ENCODE measurements at places on chromosomes 4 and X.
A peak's percentile ranks its signal among the peaks of the same experiment; 100 is the strongest.

GRCh38 chr4:102500352-102500695 is 835 bp upstream of the NFKB1 start:
- DNase-seq, result peak; percentile 29

DNA sequence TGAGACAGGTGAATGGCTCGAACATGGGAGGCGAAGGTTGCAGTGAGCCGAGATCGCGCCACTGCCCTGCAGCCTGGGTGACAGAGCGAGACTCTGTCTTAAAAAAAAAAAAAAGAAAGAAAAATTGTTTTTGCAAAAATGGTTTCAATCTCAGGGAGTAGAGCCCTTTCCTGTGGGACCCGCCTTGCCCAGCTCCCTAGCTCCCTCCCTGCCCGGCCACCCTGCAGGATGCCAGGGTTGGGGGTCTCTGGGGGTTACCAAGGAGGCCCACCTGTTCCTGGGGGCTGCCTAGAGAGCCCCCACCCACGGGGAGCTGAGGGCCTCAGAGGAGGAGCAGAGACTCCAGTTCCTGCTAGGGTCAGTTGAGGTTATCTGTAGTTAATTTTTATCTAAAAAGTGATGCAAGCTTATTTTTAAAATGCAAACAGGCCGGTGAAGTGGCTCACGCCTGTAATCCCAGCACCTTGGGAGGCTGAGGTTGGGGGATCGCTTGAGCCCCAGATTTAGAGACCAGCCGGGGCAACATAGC is 18.7 kb upstream of the PLCXD1 start:
- no peak for DNase-seq

DNA sequence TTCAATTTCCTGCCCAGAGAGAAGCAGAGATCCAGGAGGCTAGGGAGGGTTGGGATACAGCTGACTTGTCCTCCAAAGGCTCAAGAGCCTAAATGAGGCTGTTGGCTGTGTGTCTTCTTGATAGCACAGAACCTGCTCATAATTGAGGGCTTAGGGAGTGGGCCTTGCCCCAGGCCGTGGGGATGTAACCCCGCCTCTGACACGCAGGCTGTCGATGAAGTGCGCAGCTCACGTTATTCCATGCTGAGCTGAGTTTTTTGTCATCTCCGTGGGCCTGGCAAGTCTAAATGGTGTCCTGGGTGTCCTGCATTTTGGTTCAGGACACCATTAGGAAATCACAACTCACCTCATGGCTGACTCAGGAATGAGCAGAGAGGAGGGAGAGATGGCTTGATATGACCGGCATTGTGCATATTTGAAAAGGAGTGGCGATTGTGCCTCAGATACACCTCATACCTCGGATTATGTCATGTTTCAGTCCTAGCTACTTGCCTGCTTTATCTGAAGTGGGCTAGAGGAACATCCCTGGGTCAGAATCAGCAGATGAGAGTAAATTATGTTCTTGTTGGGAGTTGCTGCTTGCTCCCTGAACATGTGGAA is 43.7 kb downstream of the FHDC1 start:
- no peak for DNase-seq

- no peak for DNase-seq
These were observed 18.2 kb upstream of the UGT2B10 start for GRCh38 chr4:68797618-68798017.

DNA sequence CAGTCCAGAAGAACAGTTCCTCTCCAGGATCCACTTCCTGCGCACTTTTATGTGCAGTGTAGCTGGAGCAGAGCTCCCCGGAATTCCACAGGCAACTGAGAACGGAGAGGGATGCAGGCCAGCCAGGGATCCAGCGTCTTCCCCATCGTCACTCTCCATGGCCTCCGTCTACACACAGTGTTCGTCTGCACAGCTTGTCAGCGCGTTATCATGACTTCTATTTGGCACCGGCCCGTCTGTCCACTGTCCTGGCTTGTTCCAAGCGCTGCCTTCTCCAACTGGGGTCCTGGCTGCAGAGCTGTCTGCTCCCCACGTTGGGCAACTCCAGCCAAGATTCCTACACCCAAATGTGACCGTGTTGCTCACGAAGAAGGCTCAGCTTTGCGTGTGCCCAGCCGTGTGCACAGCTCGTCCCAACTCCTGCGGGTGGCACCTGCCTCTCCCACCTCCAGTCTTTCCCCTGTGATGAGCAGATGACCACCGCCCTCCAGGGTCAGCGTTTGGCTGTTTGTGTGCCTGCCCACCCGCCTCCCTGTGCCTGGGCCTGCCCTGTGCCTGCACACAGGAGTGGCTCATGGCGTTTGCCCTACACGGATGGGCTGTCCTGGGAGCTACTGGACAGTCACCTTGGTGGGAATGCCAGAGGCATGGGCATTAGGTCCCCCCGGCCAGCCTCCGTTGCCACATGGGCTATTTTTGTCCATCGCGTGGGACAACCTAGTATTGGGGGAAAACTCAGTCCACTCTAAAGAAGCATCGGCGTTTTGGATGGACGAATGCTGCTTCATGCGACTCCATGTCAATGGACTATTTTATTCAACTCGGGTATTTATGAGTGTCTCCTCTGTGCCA is 2.2 kb upstream of the CTBP1 start:
- no peak for DNase-seq

DNA sequence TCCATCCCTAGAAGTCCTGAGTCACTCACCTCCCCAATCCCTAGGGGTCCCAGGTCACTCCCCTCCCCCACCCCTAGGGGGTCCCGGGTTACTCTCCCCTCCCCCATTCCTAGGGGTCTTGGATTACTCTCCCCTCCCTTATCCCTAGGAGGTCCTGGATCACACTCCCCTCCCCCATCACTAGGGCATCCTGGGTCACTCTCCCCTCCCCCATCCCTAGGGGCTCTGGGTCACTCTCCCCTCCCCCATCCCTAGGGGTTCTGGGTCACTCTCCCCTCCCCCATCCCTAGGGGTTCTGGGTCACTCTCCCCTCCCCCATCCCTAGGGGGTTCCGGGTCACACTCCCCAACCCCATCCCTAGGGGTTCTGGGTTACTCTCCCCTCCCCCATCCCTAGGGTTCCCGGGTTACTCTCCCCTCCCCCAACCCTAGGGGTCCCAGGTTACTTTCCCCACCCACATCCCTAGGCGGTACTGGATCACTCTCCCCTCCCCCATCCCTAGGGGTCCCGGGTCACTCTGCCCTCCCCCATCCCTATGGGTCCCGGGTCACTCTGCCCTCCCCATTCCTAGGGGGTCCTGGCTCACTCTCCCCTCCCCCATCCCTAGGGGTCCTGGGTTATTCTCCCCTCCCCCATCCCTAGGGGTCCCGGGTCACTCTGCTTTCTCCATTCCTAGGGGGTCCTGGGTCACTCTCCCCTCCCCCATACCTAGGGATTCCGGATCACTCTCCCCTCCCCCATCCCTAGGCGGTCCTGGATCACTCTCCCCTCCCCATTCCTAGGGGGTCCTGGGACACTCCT is 2.1 kb downstream of the ASMTL start:
- peak; percentile 1 for DNase-seq

DNA sequence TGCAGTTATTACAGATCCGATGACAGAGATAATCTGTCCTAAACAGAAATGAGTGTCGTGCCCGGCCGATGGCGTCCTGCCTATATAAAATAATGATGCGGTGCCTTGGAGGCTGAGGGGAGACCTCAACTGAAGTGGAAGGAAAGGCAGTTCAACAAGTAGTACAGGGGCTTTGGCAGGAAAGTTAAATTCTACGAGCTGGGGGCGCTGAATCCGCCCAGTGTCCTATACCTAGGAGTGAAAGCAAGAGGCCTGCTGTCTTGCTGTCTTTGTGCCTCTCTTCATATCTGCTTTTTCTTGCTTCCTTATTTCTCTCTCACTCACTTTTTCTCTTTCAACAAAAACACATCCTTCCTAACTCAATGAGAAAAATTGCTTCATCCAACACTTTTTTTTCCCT is 82.2 kb upstream of the PRPS2 start:
- DNase-seq, result no peak

DNA sequence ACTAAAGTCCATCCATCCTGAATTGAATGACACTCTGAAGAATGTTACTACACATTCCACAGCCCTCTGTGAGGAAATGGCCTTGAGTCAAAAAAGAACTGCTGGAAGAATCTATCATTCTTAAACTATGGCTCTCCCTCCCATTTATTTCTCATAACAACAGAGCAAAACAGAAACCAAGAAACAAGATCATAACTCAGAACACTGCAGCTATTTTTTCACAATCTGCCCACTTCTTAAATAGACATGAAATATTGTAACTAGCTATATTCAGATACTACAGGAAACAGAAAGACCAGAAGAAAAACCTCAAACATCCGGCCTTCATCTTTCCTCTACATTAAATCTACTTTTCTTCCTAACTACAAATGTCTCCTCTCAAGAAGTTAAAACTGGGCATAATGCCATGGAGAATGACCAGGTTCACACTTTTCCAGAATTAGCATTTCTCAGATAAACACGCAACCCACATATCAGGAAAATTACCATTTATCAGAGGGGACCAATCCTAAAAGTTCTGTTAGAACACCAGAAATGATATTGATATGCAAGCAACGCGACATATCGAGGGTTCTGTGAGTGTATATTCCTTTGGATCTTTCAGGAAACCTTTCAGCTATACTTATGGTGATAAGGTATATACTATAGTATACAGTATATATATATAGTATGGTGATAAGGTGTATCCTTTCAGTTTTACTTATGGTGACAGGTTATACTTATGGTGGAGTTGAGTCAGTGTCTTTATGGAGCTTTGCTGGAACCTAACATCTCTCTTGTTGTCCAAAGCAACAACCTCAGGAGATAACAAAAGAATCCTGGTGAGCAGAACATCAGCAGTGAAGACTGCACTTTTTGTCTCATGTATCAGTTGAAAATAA is 60.4 kb upstream of the IRF2 start:
- no peak for DNase-seq

DNA sequence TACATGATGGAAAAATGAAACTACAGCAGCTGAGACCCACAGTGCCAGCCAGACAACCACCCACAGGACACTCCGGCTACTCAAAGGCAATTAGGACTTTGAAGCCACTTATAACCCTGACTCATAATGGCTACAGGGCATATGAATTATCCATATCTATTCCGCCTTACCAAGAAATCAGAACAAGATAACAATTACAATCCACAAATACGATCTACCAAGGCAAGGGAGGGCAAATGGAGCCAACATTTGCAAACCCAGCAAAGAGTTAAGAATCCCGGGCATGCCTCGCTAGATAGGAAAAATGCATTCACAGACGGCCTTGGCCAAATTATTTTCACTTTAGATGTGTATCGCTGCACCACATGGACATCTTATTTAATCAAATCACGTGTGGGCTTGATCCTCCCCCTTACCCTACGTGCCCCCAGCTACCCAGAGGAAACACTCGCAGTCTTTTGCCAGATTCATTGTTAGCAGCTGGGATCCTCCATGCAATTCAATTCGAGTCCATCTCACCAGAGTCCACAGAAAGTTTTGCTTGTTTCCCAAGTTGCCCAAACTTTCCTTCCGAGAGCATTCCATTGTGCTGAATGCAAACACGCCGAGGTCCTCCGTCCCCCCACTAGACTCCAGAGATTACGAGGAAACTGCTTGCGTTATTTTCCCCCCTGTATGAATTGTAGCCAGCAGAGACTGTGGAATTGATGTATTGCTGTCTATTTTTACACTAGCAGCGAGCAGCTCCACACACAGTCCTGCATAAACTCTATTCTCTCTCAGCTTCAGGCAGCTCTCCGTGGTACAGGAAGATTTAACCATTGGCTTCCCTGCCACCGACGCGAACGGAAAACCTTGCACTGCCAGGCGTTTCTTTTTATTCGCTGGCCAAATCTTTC is 1.2 kb downstream of the PPARGC1A start:
- DNase-seq, result no peak

DNA sequence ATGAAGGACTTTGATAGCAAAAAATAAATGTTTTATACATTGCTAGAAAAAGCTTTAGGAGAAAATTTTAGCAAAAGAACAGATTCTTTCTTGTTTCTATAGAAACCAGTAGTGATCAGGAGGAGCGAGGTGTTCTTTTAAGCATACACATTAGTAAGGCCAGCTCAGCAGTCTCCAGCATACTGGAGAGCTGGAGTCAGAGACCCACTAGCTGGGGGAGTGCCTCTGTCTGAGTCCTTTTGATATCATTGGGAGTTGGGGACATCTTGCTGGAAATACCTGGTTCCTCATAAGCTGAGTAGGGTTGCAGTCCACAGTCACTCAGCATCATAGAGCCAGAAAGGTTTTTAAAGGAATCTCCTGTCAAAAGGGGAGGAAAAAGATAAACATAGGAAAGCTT is 67.4 kb downstream of the AFF2 start:
- no peak for DNase-seq

GRCh38 chr4:146193628-146194027 is 18.1 kb downstream of the LSM6 start:
- no peak for DNase-seq

- DNase-seq, result no peak
These were observed 1145.5 kb upstream of the POU3F4 start for GRCh38 chrX:82362550-82362949.

DNA sequence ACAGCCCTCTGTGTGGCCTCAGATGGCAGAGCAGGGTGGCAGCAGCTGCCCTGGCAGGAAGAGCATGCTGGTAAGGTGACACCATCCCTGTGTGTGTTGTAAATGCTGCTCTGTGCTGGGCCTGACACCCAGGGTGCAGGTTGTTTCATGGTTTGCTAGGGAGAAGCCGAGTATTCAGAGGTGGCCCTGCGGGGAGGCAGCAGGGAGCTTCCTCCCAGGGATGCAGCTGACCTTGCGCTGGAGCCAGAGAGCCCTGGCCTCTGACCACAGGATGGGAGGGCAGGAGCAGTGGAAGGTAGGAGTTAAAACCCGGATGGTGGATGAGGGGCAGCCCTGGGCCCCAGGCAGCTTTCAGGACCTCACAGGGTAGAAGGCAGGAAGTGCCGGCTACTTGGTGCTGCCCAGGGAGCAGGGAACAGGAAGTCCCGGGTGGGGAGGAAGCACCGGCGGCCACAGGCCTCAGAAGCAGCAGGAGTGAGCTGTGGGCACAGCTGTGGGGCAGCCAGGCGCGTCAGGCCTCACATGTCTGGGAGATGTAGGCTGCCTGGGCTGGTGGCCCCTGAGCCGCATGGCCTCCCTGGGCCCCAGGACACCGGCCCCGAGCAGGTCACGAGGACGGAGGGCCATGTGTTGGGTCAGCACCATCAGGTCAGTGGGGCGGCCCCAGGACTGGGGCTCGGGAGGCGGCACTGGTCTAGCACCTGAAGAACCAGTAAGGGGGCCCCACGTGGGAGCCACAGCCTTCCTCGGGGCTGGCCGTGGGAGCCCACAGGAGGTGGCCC is 19.1 kb downstream of the SH3BP2 start:
- peak; percentile 57 for DNase-seq

DNA sequence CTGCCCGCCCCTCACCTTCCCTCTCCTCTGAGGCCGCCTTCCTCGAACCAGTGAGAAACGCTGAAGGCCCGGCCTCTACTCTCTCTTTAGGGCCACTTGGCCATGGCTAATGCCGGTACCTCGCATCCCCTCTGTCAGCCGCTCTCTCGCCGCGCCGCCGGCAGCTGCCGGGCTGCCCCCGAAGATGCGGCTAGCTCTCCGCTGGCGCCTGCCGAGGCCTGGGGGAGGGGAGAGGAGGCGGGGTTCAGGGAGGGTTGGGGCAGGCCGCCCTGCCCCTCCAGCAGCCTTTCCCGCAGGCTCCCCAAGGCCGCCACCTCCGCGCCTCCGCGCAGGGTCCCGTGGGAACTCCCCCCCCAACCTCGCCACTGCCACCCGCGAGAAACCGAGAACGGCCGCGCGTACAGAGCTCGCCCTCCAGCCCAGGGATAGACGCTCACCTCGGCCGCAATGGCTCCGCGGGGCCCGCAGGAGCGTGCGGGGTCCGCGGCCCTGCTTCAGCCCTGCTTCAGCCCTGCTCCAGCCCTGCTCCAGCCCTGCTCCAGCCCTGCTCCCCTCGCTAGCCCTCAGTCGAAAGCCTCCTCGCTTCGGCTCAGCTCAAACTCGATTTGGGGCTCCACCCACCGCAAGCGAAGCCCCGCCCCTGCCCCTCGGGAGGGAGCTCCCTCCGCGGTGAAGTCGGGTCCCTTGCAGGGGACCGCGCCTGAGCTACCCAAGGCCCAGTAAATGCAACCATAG is at the start of gene HUWE1:
TSS of gene HUWE1 (minus strand) at position 569 of the 735 bp plus-strand sequence. CDS start 32,612 bp downstream, outside the sequence.
- peak; percentile 88 for DNase-seq
